PC-9 (cell line): ENCODE measurements at places on chromosomes 6 and 20. TPM values are rescaled to one million over a fixed set of nuclear protein-coding genes. Genes with fewer than 3 reads are reported as not detected.

DNA sequence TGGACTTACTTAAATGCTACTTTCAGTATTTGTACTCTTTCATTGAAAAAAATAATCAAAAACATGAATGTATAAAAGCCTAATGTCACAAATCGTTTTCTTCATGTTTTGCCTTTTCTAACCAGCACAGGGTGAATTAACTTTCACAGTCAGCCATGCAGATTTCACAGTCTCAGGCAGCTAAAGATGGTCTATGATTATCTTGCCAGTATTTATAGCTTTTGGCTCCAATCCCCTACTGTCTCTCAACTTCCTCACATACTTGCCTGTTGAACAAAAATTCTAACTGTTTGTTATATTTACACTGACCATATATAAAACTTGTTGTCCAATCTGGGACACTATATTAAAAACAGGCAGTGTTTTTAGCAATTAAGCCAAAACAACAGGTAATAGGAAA is 358.2 kb downstream of the ARHGAP18 start:
- H3K27ac ChIP-seq: no peak overlapping the region
- no peaks in the 10 kb centered on the region for H3K27me3 ChIP-seq
- H3K4me3 ChIP-seq: no peak overlapping the region
- H3K4me1 ChIP-seq: no peaks in the 10 kb centered on the region
- no peak for DNase-seq

DNA sequence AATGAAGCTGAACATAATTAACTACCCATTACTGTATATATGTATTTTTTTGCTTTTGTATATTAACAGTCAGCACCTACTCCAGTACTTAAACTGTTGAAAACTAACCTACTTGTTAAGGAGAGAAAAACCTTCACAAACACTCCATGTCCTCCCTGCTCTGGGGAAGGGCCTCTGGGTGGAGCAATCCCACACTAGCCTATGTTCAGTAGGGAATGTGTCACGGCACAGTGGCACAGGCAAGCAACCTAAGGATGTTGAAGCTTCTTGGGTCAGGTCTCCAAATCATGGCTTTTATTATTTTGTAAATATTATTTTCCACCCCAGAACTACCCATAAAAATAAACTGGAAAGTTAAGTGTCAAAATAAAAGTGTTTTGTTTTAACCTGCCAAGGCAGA is 5.3 kb downstream of the MAN1A1 start:
- peaks cover 31% of the 10 kb centered on the region for H3K4me1 ChIP-seq
- no peak for DNase-seq
- H3K27me3 ChIP-seq: no peaks in the 10 kb centered on the region
- no peak overlapping the region for H3K4me3 ChIP-seq

DNA sequence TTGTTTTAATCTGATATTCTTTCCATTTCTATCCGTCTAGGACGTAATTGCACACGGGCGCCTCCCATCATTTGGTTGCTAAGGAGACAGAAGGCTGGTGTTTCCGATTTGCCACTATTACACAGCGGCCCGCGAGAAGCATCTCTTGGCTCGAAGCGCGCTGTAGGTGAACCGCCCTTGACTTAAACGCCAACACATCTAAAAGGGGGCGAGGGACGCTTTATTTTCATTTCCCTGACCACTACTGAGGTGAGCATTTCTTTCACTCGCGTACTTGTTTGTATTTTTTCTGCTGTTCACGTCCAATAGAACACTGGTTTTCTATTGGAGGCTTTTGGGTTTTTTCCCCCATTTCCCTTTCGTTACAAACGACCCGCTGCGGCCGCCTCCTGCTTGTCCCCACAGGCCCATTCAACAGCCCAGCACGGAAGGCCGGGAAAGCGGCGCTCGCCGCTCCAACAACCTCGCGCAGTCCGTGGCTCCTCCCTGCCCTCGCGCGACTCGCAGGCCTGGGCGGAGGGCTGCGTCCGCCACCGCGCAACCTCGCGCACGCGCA is 505 bp upstream of the WRNIP1 start:
- H3K4me3 ChIP-seq: peak overlapping the region; percentile 67
- H3K27me3 ChIP-seq: no peaks in the 10 kb centered on the region
- H3K4me1 ChIP-seq: peaks cover 13% of the 10 kb centered on the region
- no peak for DNase-seq

- H3K27ac ChIP-seq: no peak overlapping the region
- no peaks in the 10 kb centered on the region for H3K4me1 ChIP-seq
- 0 out of 2 replicates have a peak, but pooled peaks cover 4% of the 10 kb centered on the region for H3K36me3 ChIP-seq
- H3K27me3 ChIP-seq: no peaks in the 10 kb centered on the region
Measured at GRCh38 chr20:44035924-44036323, 121.3 kb downstream of the TOX2 start.

- H3K36me3 ChIP-seq: no peaks in the 10 kb centered on the region
- H3K27me3 ChIP-seq: peaks cover 77% of the 10 kb centered on the region
- H3K4me3 ChIP-seq: no peak overlapping the region
Measured at GRCh38 chr6:163705923-163706322, 291.4 kb downstream of the QKI start.

DNA sequence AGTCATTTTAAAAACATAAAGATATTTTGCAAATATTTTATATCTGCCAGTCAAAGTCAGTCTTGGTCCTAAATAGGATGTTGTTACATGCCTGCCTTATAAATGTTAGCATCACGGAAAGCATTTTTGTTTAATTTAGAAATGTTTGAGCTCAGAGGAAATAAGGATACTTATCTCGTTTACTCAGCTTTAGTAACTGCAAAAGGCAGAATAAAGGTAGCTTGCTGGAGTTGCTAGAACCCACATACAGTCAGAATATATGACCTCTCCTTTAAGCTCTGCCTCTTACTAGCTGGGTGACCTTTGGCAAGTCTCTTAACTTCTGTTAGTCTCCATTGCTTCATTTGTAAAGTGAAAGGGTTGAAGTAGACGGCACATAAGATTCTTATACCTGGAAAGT is 867.3 kb downstream of the KIF16B start:
- no peaks in the 10 kb centered on the region for H3K27me3 ChIP-seq
- H3K4me3 ChIP-seq: no peak overlapping the region
- H3K4me1 ChIP-seq: peaks cover 21% of the 10 kb centered on the region
- H3K27ac ChIP-seq: no peak overlapping the region
- no peaks in the 10 kb centered on the region for H3K36me3 ChIP-seq

DNA sequence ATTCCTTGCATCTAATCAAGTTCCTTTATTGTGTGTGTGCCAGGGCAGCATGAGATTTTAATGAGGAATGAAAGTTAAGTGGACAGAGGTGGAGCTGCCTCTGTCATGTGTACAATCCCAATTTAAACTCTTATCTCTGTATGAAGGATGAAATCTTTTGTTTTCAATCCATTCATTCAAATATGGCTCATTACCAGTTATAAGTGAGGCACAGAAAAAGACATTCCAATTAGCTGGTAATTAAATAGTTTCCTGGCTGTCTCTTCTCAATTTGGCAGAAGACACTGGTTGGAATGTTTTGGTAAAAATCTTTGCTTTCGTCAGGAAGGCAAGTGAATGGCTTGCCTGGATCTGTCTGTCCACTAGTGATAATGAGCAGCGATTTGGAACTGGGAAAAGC is 46.4 kb downstream of the CLVS2 start:
- no peaks in the 10 kb centered on the region for H3K36me3 ChIP-seq
- H3K4me1 ChIP-seq: no peaks in the 10 kb centered on the region
- H3K27me3 ChIP-seq: no peaks in the 10 kb centered on the region
- no peak overlapping the region for H3K4me3 ChIP-seq

GRCh38 chr6:9848094-9848493 is 566.8 kb downstream of the TFAP2A start:
- no peak for DNase-seq
- H3K36me3 ChIP-seq: no peaks in the 10 kb centered on the region
- no peak overlapping the region for H3K4me3 ChIP-seq
- H3K27ac ChIP-seq: no peak overlapping the region
- no peaks in the 10 kb centered on the region for H3K4me1 ChIP-seq

DNA sequence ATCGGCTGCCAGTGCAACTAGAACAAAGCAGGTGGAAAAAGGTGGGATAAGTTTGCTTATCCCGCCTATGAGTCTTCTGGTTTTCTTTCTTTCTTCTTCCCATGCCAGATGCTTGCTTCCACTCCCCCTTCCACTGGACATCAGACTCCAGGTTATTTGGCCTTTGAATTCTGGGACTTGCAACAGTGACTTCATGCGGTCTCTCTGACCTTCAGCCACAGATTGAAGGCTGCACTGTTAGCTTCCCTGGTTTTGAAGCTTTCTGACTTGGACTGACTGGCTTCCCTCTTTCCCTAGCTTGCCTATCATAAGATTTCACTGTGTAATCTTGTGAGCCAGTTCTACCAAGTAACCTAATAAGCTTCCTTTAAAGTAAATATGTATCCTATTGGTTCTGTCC is 878.4 kb upstream of the GJE1 start:
- H3K4me1 ChIP-seq: no peaks in the 10 kb centered on the region
- no peak overlapping the region for H3K4me3 ChIP-seq
- no peak overlapping the region for H3K27ac ChIP-seq

GRCh38 chr6:75213732-75214131 is 7.9 kb upstream of the COL12A1 start:
- no peak overlapping the region for H3K4me3 ChIP-seq
- H3K4me1 ChIP-seq: peaks cover 18% of the 10 kb centered on the region; the same call in 1 of the 2 replicates
- no peak overlapping the region for H3K27ac ChIP-seq
- no peaks in the 10 kb centered on the region for H3K27me3 ChIP-seq
- DNase-seq: no peak
- no peaks in the 10 kb centered on the region for H3K36me3 ChIP-seq

DNA sequence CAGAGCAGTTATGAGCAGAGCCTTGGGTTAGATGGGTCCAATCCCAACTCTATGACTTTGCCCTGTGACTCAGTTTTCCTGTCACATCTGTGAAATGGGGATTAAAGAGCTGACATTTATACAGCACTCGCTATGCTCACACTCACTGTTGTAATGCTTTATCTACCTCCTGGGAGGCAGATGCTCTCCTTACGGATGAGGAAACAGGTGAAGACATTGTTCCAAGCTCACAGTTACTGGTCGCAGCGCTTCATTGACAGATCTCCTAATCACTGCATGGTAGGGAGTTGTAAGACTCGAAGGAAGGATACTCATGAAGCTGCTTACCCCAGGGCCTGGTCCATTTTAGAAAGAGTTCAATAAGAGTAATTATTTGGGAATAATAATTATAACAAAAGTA is 2.9 kb upstream of the MYLK2 start:
- no peaks in the 10 kb centered on the region for H3K27me3 ChIP-seq
- no peak for DNase-seq
- H3K27ac ChIP-seq: no peak overlapping the region
- no peaks in the 10 kb centered on the region for H3K4me1 ChIP-seq

- H3K4me3 ChIP-seq: no peak overlapping the region
- peaks cover 51% of the 10 kb centered on the region for H3K27me3 ChIP-seq
- peaks cover 10% of the 10 kb centered on the region for H3K4me1 ChIP-seq
- H3K27ac ChIP-seq: no peak overlapping the region
- no peaks in the 10 kb centered on the region for H3K36me3 ChIP-seq
Measured at GRCh38 chr20:51034476-51034875, 11.6 kb upstream of the KCNG1 start.

DNA sequence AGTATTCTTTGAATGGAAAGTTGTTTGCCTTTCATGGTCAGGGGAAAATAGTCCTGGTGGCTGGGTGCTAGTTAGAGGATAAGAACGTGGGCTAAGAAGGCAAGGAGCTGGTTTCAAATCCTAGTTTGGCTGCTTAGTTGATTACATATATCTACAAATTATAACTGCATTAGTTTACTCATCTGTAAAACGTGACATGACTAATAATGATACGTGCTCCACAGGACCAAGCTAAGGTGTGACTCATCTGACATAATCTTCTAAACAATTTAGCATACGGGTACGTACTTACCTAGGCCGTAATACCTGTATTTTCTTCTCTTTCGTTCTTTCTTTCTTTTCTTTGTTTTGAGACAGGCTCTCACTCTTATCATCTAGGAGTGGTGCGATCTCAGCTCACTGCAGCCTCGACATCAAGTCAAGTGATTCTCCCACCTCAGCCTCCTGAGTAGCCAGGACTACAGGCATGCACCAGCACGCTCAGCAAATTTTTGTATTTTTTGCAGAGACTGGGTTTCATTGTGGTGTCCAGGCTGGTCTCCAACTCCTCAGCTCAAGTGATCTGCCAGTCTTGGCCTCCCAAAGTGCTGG is 1274.2 kb upstream of the GJE1 start:
- peaks cover 5% of the 10 kb centered on the region; the same call in 1 of the 2 replicates for H3K36me3 ChIP-seq
- DNase-seq: peak; percentile 7
- no peak overlapping the region for H3K4me3 ChIP-seq
- H3K27ac ChIP-seq: no peak overlapping the region
- no peaks in the 10 kb centered on the region; the same call in 1 of the 2 replicates for H3K4me1 ChIP-seq

DNA sequence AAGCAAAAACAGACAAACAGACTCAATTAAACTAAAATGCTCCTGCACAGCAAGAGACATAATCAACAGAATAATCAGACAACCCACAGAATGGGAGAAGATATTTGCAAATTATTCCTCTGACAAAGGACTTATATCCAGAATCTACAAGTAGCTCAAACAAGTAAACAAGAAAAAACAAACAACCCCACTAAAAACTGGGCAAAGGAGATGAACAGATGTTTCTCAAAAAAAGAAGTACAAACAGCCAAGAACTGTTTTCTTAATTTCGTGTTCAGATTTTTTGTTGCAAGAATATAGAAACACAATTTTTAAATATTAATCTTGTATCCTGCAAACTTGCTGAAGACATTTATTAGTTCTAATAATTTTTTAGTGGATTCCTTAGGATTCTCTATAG is 274.1 kb downstream of the BCKDHB start:
- no peak overlapping the region for H3K27ac ChIP-seq
- no peaks in the 10 kb centered on the region for H3K4me1 ChIP-seq
- H3K27me3 ChIP-seq: no peaks in the 10 kb centered on the region
- no peaks in the 10 kb centered on the region for H3K36me3 ChIP-seq
- H3K4me3 ChIP-seq: no peak overlapping the region

DNA sequence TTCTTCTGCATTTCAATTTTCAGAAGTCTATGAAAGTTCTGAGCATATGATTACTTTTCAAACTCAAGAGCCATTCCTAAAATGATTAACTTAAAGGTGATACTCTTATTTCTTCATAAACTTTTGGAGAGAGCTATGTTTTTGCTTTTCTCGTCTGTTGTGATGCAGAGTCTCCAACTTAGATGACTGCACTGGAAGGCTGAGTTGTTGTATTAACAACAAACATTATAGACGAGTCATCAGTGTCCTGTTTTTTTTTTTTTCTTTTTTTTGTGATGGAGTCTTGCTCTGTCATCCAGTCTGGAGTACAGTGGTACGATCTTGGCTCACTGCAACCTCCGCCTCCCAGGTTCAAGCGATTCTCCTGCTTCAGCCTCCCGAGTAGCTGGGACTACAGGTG is 101.9 kb downstream of the CD109 start:
- peaks cover 9% of the 10 kb centered on the region for H3K4me1 ChIP-seq
- no peak for DNase-seq
- no peak overlapping the region for H3K4me3 ChIP-seq
- H3K27ac ChIP-seq: no peak overlapping the region
- no peaks in the 10 kb centered on the region for H3K36me3 ChIP-seq
- no peaks in the 10 kb centered on the region for H3K27me3 ChIP-seq

GRCh38 chr6:88870717-88871330 is 92.6 kb downstream of the RNGTT start:
- DNase-seq: no peak
- H3K27me3 ChIP-seq: no peaks in the 10 kb centered on the region
- H3K27ac ChIP-seq: no peak overlapping the region
- H3K36me3 ChIP-seq: no peaks in the 10 kb centered on the region

The MAS1 gene
- not detected in 2 replicates for total RNA-seq

The UCKL1 gene
- total RNA-seq: 51.7 and 55.1 TPM in 2 replicates

The SLC35F1 gene
- not detected in 2 replicates for total RNA-seq

The MCHR2 gene
- not detected in 2 replicates for total RNA-seq

The C6orf163 gene
- 1.5 and 2.0 TPM in 2 replicates for total RNA-seq
